ENCODE measurements at places on chromosomes 16 and 17. TPM values are rescaled to one million over a fixed set of nuclear protein-coding genes. Genes with fewer than 3 reads are reported as not detected.

SRCIN1 gene
- under 0.01 TPM for total RNA-seq

YBX2 gene
- total RNA-seq, result 0.26 TPM

CHST4 gene
- total RNA-seq, result not detected

MMP28 gene
- total RNA-seq, result 2.4 TPM

MC1R gene
- total RNA-seq, result 1.0 TPM

HS3ST2 gene
- 0.13 TPM for total RNA-seq

C16orf78 gene
- not detected for total RNA-seq

QPRT gene
- 0.25 TPM for total RNA-seq

TNP2 gene
- total RNA-seq, result not detected

PRSS53 gene
- total RNA-seq, result 0.39 TPM

NOXO1 gene
- total RNA-seq, result 0.13 TPM

CMTM2 gene
- not detected for total RNA-seq

STARD3 gene
- 61.3 TPM for total RNA-seq

CRHR1 gene
- total RNA-seq, result not detected

CA4 gene
- 2.3 TPM for total RNA-seq

MYH13 gene
- total RNA-seq, result not detected

CDRT15 gene
- not detected for total RNA-seq

ASGR1 gene
- total RNA-seq, result 14.8 TPM

KRTAP2-1 gene
- total RNA-seq, result not detected

ARL5C gene
- total RNA-seq, result not detected

FTO gene
- 39.4 TPM for total RNA-seq

CCL22 gene
- not detected for total RNA-seq

PITPNC1 gene
- 21.7 TPM for total RNA-seq

NOG gene
- total RNA-seq, result 1.1 TPM

NXPH3 gene
- 0.90 TPM for total RNA-seq

MPP2 gene
- total RNA-seq, result 0.13 TPM

RCVRN gene
- not detected for total RNA-seq

SOX15 gene
- total RNA-seq, result 0.13 TPM

KRT12 gene
- not detected for total RNA-seq

RAB37 gene
- 0.13 TPM for total RNA-seq

SLC5A10 gene
- not detected for total RNA-seq

RHBDL1 gene
- total RNA-seq, result 0.25 TPM

OSGIN1 gene
- total RNA-seq, result 0.77 TPM

TP53TG3F gene
- not detected for total RNA-seq

RPGRIP1L gene
- 4.4 TPM for total RNA-seq

OXLD1 gene
- 29.7 TPM for total RNA-seq

PAQR4 gene
- 7.4 TPM for total RNA-seq

OTOP2 gene
- not detected for total RNA-seq

EARS2 gene
- 15.4 TPM for total RNA-seq

Data from dermis microvascular lymphatic vessel endothelial cell (primary cell).